CD4-positive, CD25-positive, alpha-beta regulatory T cell (primary cell): ENCODE measurements at places on chromosomes 12 and 14. TPM values are rescaled to one million over a fixed set of nuclear protein-coding genes. Genes with fewer than 3 reads are reported as not detected.
A peak's percentile ranks its signal among the peaks of the same experiment; 100 is the strongest.

JDP2 gene
- 0.62 TPM for polyA plus RNA-seq

DNA sequence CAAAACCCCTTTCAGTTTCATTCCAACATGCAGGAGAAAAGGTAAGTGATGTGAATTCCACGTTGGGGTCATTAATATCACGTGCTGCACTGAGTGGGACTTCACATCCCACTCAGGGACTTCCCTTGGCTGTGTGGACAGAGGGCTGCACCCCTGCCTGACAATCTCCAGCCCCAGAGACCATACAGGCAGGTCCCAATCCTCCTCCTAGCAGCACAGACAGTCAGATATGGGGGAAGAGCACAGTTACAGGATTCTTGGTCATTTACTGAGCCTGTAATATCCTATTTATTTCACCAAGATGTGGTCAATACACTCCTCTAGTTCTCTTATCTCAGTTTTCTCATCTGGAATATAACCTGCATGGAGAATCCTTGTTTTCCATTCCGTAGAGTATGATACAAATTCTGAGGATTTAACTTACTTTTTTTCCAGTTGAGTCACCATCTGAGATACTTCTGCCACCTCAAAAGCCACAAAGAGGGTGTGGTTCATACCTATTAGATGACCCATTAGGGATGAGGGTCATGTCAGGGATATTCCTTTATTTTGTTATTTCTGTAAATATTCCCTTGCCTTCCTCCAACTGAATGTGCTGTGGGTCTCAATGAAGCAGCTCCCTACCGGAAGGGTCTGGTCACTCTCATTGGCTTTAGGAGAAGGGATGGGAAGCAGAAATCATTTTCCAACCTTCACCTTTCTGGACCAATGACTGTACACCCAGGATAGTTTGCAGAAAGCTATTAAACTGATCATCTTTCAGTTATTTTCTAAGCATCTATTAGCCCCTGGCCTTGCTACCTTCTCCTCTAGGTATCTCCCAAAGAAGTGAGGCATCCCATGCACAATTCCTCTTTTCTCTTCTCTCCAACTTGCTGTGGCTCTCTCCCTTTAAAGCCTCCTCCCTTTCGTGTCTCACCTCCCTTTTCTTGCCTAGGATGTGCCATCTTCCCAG, 43.0 kb upstream of the NTF3 start:
- DNase-seq: no peak

DNA sequence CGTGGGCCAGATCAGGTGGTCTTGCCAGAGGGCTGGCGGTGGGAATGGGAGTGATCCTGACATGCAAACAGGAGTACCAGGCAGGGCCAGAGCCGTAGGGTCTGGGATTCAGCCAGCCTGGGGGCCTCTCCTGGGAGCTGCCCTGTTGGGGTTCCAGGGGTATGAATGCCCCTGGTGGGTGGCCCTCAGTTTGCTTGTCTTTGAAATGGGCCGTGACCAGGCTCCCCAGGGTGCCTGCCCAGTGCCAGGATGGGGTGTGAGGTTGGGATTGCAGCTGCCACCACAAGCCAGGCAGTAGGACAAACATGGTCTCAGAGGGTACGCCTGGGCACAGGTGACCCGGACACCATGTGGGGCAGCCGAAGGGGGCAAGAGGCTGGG, 168.8 kb downstream of the KIF26A start:
- no peak for DNase-seq

OTOGL gene
- not detected for polyA plus RNA-seq

DNA sequence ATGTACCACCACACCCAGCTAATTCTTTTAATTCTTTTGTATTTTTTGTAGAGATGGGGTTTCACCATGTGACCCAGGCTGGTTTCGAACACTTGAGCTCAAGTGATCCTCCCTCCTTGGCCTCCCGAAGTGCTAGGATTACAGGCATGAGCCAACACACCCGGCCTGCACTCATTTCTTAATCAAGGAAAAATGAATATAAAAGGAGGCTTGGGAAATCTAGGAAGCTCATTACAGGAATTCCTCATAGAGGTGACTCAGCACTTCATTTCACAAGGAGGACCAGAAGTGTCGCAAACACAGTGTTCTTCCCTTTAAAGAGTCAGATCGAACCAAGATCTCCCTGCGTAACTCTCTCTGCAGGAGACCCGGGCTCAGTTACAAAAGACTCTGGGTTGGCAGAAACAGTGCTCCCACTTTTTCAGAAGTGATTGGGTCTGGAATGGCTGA, 30.3 kb downstream of the NFKBIA start:
- DNase-seq: no peak

ASCL1 gene
- polyA plus RNA-seq: not detected

DNA sequence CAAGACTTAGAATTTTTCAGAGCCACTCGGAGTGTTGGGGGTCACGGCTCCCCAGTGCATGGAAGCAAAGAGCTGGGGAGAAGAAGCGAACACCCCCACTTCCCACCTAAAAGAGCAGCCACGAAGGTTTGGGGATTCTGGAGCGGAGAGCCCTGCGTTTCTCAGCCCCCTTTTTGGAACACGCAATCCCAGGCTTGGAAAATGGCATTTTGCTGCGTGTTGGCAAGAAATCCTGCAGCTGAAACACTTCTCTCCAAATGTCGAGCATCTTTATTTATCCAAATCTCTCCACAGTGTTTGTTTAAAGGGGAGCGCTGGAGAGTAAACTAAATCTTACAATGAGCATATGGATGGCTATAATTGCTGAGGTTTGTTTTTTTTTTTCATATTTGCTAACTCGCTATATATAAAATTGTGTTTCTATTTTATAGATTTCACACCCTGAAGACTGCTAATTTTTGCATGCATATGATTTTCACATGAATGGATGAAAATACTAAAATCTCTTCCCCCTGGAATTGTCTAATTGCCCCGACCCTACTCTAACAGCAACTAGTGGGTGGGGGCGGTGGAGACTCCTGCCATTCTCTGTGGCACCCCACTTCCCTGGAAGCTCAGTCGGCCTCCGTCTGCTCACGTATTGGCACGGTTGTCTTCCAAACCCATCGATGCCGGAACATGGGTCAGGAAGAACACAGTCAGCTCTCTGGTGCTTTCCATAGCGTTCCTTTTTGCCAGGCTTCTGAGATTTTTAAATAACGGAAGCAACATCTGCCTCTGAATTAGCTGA, 120.5 kb downstream of the GCH1 start:
- DNase-seq: no peak

DNA sequence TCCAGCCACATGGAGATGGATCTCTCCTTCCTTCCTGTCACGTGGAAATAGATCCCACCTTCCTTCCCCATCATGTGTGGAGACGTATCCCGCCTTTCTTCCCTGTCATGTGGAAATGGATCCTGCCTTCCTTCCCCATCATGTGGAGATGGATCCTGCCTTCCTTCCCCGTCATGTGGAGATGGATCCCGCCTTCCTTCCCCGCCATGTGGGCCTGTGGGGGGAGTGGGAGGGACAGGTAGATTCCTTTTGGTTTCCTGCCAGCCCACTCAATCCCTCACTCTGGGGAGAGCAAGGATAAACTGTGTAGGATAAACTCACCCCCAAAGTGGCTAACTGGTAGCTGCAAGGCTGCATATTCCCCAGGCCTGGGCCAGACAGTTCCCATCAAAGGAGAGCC, 31.7 kb upstream of the TDRD9 start:
- DNase-seq: no peak

- no peak for DNase-seq
Measured at GRCh38 chr12:110337912-110338710, 57.1 kb downstream of the ATP2A2 start.

DNA sequence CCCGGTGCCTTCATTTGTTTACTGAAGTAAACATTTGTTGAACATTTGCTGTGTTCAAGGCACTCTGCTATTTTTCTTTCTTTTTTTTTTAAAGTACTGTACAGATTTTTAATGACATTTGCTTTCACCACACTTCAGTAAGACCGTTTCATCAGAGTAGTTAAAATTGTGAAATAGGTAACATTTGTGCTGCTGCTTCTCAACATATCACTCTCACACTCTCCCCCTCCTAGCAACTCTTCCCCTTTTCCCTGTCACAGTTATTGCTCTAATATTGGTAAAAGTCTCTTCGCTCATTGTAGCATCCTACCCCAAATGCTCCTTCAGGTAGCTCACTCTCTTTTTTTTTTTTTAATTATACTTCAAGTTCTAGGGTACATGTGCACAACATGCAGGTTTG, 49.6 kb downstream of the SRGAP1 start:
- no peak for DNase-seq

DNA sequence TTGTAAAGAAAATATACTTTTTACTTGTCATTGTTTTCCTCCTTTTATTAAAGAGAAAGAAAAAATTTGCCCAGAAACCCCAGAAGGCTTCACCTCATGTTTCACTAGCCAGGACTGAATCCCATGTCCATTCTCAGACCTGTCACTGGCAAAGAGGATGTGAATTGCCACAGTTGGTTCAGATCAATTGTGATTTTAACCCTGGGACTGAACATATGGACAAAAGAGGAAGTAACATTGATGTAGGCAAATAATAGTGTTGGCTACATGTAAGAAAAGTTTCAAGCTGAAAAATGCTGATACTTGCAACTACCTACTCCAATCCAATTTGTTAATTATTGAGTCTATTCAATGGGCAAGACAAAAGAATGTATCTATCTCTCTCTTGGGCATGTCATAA, 8.6 kb upstream of the CCDC196 start:
- DNase-seq: no peak

- DNase-seq: no peak
Measured at GRCh38 chr14:63603749-63604277, 37.9 kb downstream of the WDR89 start.

DNA sequence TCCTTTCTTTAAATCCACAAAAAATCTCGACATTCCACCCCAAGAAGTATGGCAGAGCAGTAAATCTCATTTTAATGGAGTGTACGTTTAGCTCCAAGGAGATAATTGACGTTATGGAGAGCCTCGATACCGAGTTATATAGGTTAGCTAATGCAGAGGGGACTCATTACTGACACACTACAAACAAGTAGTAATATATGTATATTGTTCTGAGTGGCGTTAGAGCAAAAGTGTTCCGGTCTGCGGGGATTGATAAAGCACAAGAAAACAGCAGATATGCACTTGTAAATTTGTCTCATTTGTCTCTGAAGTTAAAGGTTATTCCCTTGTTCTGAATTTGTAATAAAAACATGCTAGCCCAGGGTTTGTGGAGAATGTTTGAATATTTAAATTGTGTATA, 84.1 kb downstream of the BCL11B start:
- no peak for DNase-seq

HOXC10 gene
- not detected for polyA plus RNA-seq

DNA sequence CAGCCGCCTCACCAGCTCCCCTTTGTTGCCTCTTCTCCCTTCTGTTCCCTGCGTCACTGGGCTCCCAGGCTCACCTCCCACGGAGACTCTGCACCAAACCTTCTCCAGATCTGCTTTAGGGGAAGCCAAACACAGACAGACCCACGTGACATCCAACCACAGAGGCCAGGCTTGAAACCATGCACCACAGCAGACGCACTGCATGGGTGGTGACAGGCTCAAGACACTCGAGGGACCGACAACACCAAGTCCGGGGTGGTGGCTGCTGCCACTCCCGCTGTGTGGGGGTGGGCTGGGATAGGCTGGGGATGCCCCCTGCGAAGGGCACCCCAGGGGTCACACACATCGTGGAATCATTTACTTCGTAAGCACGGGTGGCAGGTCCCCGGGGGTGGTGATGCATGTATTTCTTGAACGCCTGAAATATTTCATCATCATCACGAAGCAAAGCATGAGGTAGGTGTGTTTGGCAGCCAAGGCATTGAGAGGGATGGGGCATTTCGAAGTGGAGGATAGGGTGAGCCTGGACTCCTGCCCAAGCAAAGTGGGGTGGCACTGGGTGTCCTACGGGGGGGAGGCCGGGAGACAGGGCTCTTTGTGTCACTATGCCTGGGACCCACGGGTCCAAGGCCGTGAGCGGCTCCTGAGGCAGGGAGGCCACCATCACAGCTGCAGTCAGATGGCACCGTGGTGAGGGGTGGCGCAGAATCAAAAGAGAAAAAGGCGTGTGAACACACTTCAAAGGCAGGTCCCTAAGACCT, 66.8 kb upstream of the RFLNA start:
- DNase-seq: no peak

DNA sequence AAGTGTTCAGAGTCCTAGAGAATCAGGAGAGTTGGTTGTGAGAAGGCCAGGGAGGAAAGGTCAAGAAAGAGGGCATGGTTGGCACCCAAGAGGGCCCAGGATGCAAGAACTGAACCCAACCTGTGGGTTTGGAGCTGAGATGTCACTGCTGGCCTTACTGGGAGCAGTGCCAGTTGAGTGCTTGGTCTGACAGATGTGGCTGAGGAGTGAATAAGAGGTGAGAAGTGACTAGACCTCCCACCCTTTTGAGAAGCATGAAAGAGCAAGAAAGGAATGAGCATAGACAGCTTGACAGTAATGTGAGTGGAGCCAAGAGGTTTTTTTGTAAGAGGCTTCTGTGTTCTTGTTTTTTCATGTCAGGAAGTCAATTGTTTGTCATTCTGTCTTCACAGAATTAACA, 95.3 kb downstream of the FGD4 start:
- peak; percentile 41 for DNase-seq

PAWR gene
- 2.2 TPM for polyA plus RNA-seq

SELPLG gene
- 816 TPM for polyA plus RNA-seq

GPRC5D gene
- polyA plus RNA-seq: 1.1 TPM

DNA sequence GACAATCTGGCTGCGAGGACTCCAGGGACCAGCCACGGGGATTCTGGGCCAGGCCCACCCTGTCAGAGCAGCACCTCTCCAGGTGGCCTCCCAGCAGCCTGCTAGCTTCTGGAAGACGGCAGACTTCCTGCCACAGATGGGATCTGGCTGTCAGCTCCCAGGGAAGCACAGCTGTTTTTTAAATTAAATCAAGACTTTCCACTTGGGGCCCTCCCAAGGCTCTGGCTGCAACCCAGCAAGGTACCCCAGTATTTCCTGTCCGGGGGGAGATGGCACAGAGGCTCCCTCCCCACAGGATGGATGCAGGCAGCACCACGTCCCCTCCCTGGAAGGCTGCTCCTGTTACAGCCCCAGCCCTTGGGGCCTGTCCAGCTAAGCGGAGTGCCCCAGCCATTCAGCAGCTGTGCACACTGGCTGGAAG, 56.9 kb downstream of the ACTN1 start:
- no peak for DNase-seq

DNA sequence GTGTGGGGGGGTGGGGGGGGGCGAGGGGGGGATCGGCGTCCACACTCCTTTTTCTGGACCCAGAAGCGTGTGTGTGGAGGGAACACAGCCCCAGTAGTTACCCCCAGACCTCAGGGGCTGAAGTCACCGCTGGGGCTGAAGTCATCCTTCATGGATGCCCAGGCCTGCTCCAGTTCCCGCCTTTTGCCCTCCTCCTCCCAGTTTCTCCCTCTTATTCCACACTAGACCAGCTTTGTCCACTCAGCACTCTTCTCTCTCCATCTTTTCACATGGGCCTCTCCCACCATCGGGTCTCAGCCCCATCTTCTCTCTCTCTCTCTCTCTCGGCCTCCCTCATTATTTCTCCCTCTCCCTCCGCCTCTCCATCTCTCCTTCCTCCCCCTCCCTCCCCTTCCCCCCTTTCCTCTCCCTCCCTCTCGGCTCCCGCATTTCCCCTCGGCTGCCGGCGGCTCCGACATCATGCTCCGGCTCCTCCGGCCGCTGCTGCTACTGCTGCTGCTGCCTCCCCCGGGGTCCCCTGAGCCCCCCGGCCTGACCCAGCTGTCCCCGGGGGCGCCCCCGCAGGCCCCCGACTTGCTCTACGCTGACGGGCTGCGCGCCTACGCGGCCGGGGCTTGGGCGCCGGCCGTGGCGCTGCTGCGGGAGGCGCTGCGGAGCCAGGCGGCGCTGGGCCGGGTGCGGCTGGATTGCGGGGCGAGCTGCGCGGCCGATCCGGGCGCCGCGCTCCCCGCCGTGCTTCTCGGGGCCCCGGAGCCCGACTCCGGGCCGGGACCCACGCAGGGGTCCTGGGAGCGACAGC, at the start of gene P3H3:
Gene P3H3 (plus strand): TSS at position 426 of the 799 bp plus-strand sequence. CDS start 34 bp downstream, at position 460.
- no peak for DNase-seq
